ENCODE measurements at places on chromosomes 6 and 20. TPM values are rescaled to one million over a fixed set of nuclear protein-coding genes. Genes with fewer than 3 reads are reported as not detected.

GRCh38 chr6:47476781-47477496 lies 650 bp upstream of the CD2AP start:
- H3K27ac ChIP-seq, result peak overlapping the region; percentile 98
- no peaks in the 10 kb centered on the region for H3K27me3 ChIP-seq
- H3K36me3 ChIP-seq, result no peaks in the 10 kb centered on the region

- no peak for DNase-seq
- H3K27me3 ChIP-seq, result no peaks in the 10 kb centered on the region
- no peaks in the 10 kb centered on the region for H3K36me3 ChIP-seq
- no peaks in the 10 kb centered on the region for H3K4me1 ChIP-seq
These were observed 4.9 kb downstream of the ADGRB3 start for GRCh38 chr6:68639826-68640490.

DNA sequence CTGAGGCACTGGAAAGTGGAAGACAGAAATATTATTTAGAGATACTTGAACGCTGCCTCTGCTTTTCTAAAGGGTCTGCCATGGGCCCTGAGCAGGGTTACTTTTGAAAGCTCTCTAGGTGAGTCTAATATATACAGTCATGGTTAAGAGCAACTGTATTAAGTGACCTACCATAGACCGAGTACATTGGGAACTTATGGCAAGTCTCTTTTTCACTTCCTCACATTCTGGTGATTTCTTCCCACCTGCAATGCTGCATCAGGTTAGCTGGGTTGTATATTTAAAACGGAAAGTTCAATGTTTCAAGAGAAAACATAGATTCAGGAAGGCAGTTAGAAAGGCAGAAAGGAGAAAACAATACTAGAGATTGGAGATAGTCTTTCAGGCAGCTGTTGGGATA lies 154.7 kb downstream of the PHF3 start:
- H3K27ac ChIP-seq, result no peak overlapping the region
- no peaks in the 10 kb centered on the region for H3K27me3 ChIP-seq
- H3K4me3 ChIP-seq, result no peak overlapping the region
- H3K4me1 ChIP-seq, result no peaks in the 10 kb centered on the region
- H3K36me3 ChIP-seq, result no peaks in the 10 kb centered on the region

The SLC13A3 gene
- total RNA-seq, result not detected

The OOEP gene
- total RNA-seq, result not detected

The MOG gene
- not detected for total RNA-seq

The TBXT gene
- total RNA-seq, result not detected

The RSPH3 gene
- 8.8 TPM for total RNA-seq

The CCN5 gene
- 377 TPM for total RNA-seq

The MAP7 gene
- not detected for total RNA-seq
